Hippocampal formation (tissue), 2 donors: ENCODE measurements at places on chromosomes 3 and 15.
A peak's percentile ranks its signal among the peaks of the same experiment; 100 is the strongest.

GRCh38 chr15:101488300-101489164 lies 975 bp downstream of the PCSK6 start:
- DNase-seq: no peak

- DNase-seq: no peak
Measured at GRCh38 chr3:147119346-147119745, 287.0 kb downstream of the ZIC4 start.

- peak; percentile 17 for DNase-seq
Measured at GRCh38 chr3:134311265-134311664, 60.6 kb upstream of the RYK start.

DNA sequence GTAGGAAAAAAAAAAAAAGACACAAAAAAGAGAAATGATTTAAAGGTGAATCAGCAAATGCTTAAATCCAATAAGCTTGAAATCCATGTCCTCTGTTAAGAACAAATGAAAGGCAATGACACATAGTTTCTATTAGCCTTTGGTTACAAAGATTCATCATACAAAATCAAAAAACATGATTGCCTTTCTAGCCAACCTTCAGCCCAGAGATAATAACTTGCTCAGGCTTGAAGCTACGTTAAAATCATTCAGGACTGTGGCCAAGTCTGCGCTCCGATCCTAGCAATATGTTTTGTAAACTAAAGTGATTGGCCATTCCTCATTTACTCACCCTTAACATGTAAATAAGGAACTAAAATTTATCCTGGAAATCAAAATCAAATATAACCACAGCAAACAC lies 556.7 kb downstream of the FGF12 start:
- DNase-seq: no peak

- DNase-seq: no peak
Measured at GRCh38 chr3:126746395-126747177, 42.5 kb downstream of the CHCHD6 start.

GRCh38 chr15:49473031-49473430 lies 50.0 kb downstream of the FGF7 start:
- no peak for DNase-seq

GRCh38 chr15:54515664-54516582 lies 537.7 kb downstream of the UNC13C start:
- no peak for DNase-seq

DNA sequence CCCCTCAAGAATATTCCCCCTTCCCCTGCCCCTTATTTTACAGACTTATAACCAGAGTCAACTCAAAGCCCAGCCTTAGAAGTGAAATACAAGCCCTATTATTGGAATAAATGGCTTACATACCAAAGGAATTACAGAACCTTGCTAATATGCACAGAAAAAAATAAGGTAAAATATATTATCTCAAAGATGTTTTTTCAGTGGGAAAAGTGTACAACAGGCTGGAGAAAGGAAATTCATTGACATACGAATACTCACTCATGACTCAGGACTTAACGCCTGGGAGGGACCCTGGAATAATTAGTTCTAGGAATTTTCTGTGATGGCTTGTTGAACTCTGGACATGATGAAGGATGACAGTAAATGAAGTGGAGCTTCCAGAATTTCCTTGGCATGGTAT lies 27.0 kb downstream of the ARL14 start:
- DNase-seq: no peak

GRCh38 chr15:30033763-30034162 lies 49.0 kb upstream of the GOLGA8J start:
- DNase-seq: no peak

DNA sequence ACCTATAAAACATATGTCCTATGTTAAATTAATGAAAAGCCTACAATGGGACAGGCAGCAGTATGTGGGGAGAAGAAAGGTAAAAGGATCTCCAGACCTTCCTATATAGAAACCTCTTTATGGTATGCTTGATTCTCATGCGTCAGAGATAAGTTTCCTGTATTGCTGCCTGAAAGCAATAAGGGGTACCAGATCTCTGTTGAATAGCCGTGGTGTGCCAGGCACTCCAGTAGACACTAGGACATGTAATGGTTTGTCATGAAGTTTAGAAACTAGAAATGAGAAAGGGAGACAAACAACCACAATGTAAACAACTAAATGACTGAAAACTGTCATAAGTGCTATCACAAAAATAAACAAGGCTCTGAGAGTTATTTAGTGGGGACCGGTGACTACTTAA lies 168.1 kb downstream of the EFHB start:
- no peak for DNase-seq

GRCh38 chr3:128335621-128336296 lies 130.9 kb downstream of the DNAJB8 start:
- no peak for DNase-seq

DNA sequence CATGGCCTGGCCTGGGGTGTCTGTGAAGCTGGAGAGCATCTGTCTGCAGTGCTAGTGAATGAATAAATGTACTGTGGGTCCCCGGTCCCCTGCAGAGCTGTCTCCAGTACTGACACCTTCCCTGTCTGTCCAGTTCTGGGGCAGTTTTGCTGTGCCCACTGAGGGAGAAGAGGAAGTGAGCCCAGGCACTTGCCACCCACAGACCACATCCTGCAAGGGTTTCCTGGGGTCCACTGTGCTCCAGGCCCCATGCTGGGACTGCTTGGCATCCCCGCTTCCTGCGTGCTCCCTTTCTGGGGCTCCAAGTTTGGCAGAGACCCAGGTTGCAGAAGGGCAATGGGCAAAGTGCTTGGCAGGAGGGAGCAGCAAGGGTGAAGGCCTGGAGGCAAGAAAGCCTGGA lies 4.9 kb upstream of the SLC6A6 start:
- DNase-seq: no peak

GRCh38 chr3:114624571-114625181 lies 330.8 kb downstream of the TIGIT start:
- peak; percentile 88 for DNase-seq

DNA sequence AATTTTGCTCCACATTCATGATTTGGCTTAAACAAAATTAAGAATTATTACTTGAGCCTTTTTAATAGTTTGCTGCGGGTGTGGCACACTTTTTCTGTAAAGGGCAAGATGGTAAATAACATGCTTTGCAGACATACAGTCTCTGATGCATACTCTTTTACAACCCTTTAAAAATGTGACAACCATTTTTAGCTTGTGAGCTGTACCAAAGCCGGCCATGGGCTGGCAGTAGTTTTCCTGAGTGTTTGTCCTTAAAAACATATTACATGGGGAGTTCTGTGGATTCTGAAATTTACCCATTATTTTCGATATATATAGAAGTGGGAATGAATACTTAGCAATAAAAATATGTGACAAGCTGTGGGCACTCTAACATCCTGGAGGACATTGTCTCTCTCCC lies 163.4 kb downstream of the FNDC3B start:
- no peak for DNase-seq

GRCh38 chr3:29683018-29683993 lies 402.4 kb downstream of the RBMS3 start:
- DNase-seq: no peak

DNA sequence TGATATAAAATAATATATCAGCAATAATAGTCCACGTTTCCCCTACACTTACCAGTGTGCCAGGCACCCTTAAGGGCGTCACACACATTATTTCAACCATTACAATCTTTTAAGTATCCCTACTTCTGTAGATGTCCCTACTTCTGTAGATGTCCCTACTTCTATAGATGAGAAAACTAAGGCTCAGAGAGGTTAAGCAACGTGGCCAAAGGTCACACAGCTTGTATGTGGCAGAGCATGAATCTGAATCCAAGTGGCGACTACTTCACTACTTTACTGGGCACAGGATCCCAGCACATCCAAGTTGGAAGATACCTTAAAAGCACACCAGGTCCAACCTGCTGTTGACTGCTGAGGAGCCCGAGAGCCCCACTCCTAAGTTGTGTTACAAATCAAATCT lies 77.5 kb downstream of the TLE3 start:
- no peak for DNase-seq

DNA sequence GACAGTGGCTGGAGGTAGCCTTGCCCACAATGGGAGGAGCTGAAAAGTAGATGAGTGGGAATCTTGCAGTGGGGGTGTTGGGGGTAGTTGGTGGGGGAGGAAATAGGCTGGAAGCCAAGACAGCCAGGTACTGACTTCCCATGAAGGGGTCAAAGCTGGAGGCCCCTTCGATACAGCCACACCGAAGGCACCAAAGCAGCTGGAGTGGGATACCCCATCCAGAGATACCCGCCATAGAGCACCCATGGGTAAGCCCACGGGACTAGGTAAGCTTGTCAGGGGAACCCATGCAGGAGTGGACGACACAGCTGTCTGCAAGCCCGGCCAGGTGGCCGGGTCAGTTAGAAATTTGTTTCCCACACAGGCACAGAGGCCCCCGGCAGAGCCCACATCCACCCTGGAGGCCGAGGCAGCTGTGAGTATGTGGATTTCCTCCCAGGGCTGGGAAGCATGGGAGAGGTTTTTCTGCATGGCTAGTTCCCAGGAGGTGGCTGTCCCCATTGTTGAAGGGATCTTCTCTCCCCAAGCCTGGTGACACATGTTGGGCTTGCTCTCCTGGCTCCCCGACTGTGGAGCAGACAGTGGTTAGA lies 28.6 kb downstream of the PRR23E start:
- no peak for DNase-seq

DNA sequence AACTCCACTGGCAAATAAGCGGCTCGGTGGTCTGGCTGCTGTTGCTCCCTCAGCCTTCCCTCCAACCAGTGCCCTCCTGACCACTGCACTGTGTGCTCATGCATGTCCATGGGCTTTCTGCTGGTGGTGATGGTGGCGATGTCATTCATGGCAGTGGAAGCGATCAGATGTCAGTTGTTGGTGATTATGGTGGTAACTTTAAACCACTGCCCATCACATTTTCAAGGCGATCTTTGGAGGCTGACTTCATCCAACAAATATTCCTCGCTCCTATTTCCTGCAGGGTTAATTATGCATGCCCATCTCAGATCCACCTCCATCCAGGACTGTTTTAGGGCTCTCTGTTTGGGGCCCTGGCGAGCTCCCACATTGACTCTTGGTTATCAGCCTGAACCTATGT lies 13.4 kb upstream of the HCN4 start:
- no peak for DNase-seq

- no peak for DNase-seq
Measured at GRCh38 chr3:34419801-34420200, 621.4 kb downstream of the PDCD6IP start.

DNA sequence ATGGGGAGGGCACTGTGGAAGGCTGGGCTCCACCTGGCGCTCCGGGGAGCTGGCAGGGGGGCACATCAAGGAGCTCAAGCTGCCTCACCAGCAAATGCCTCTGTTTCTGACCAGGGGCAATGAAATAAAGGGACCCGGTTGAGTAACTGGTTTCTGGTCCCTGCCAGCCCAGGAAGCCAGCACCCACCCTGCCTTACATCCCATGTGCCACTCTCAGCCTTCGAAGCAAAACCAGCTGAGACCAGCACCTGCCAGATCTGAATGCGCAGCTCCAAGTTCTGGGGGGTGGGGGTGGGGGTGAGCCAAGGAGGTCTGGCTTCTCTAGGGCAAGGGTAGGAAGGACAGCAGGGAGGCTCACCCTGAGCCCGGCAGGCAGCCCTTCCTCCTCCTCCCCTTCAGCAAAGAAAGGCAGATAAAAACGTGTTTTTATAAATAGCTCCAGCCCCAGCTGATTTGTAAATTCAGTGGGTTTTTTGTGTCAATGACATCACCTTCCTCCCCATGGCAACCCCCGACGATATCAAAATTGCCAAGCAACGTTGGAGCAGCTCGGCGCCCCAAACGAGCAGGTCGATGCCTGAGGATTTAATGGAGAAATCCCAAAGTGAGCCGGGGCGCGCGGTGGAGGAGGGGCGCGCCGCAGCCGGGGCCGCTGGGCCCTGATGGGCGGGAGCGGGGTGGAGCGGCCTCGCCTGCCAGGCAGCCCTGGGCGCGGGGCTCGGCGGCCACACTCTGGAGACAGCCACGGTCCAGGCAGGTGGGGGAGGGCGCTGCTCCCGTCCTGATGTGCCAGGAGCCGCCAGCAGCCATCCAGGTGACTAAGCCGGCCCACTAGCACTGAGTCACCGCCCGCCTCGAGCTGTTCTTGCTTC lies at the start of gene PAK6:
Gene PAK6, plus strand, starts transcription at position 532 of the 872 bp plus-strand sequence. CDS start 25,723 bp downstream, outside the sequence.
- no peak for DNase-seq

- no peak for DNase-seq
Measured at GRCh38 chr3:44078863-44079262, 162.8 kb upstream of the TOPAZ1 start.

DNA sequence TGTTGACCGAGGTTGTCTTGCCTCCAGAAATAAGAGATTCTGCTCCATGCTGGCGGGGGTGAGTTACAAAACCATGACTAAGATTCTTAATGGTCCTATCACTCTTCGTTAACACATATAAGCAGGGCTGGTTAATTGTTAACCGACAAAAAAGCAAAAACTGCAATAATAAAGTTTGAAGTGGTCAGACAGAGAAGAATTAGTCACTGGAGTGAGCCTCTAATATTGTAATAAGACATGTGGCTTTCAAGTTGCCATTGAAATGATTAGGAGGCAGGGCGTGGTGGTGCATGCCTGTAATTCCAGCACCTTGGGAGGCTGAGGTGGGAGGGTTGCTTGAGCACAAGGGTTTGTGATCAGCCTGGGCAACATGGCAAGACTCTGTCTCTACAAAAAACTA lies 78.4 kb upstream of the NR2F2 start:
- DNase-seq: no peak

DNA sequence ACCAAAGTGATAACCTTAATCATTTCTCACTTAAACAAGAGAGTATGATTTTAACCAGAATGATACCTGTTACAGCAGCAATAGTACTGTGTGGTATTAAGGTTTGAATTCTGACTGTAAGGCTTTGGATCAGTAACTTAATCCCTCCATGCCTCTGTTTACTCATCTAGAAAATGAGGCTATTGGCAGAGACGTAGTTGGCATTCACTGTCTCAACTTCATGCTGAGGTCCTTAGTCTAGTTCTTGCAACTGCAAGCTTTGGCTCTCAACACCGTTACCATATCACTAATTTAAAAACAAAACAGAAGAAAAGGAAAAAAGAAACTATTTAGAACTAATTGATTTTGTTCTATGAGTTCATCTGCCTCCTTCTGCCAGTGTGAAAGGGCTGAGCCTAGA lies 875.4 kb downstream of the MCTP2 start:
- peak; percentile 3 for DNase-seq

DNA sequence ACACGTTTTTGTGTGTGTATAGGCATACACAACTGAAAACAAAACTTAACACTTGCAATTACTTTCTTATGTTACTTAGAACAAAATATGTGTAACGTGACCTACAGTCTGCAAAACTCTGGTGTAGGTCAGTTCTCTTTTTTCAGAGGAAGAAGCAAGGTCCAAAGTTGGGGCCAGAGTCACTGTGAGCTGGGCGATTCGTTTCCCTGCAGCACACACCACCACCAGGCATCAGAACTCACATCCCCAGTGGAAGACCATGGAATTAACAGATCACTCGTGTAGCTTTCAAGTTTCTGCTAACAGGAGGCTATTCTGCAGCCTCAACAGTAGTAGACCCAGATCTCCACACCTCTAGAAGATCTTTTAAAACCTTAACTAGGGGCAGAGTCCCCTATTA lies 25.8 kb downstream of the ANP32A start:
- DNase-seq: peak; percentile 74

GRCh38 chr3:40557575-40558161 lies 32.9 kb downstream of the ZNF621 start:
- no peak for DNase-seq

GRCh38 chr3:170038434-170039110 lies 777 bp downstream of the GPR160 start:
- DNase-seq: no peak
